ENCODE measurements at places on chromosomes 16 and 17.

- no peak for DNase-seq
These were observed 115.2 kb downstream of the CLEC16A start for GRCh38 chr16:11059588-11059987.

- DNase-seq: no peak
These were observed 6.3 kb downstream of the CLUH start for GRCh38 chr17:2705263-2705662.

DNA sequence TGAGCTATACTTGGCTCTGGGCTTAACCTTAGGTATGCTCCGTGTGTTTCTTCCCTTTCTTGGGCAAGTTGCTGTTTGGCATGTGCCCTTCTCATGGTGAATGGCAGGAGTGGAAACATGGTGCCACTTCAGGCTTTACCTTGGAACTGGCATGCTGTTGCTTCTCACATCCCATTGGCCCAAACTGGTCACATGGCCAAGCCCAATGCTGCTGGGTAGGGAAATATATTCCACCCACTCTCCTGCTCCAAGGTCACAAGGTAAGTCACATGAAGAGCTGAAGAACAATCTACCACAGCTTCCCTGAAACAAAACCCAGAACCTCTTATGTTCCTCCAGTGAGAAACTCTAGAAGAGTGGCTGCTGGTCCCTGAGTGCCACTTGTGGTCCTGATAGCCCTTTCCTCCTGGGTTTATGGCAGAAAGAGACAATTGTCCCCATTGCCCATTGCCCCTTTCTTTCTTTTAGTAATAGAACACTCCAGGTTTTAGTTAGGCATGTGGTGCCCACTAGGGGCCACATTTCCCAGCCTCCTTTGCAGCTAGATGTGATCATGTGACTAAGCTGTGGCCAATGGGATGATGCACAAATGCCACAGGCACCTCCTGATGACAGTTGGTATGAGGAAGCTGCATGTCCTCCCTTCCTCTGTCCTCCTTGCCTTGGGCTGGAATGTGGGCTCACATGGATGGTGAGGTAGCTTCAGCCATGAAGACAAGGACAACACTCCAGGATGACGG lies 50.3 kb downstream of the MEOX1 start:
- no peak for DNase-seq

DNA sequence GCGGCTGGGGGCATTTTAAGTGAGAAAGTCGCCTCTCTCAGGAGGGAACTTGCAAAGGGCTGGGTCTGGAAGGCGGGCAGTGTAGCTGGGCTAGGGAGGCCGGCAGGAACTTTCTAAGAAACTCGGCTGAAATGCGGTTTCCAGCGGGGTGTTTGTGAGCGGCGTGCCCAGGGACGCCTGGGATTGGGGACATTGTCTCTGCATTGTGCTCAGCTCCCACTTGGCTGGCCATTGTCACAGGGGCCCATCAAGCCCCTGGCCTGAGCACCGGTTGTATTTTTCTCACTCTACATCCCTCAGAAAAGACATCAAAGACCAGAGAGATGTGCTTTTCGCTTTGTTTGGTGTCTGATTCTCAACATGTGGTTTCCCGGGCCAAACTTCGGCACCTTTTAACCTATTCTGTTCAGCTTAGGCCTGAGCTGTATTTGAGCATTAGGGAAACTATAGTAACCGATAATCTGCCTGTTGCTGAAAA lies 291.1 kb upstream of the IRX3 start:
- no peak for DNase-seq

DNA sequence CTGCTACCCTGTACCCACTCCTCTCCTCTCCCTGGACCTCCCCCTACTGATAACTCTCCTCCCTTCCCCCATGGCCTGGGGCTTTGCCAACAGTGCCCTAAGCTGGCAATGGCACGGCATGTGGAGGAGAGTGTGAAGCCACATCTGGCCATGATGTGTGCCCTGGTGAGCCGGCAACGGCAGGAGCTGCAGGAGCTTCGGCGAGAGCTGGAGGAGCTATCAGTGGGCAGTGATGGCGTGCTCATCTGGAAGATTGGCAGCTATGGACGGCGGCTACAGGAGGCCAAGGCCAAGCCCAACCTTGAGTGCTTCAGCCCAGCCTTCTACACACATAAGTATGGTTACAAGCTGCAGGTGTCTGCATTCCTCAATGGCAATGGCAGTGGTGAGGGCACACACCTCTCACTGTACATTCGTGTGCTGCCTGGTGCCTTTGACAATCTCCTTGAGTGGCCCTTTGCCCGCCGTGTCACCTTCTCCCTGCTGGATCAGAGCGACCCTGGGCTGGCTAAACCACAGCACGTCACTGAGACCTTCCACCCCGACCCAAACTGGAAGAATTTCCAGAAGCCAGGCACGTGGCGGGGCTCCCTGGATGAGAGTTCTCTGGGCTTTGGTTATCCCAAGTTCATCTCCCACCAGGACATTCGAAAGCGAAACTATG lies 5.2 kb downstream of the TRAF4 start:
- no peak for DNase-seq

DNA sequence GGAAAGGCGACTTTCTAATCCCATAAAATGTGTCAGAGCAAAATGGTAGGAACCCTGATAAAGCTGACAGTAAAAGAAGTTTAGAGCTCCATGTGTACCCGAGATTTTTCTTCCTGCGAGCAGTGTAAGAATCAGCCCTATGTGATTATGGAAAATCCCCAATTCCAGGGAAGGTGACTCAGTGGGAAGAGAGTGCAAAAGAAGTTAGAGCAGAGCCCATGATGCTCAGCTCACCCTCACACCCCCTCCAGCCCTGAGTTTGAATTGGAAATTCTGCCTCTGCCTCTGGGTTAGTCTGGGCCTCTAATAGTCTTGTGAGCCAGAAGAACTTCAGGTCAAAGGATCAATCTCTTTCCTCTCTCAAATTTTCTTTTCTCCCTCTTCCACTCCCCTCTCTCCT lies 12.5 kb downstream of the C17orf78 start:
- DNase-seq: no peak

- DNase-seq: no peak
These were observed 472 bp upstream of the NME2 start for GRCh38 chr17:51165680-51166197.
